K562 (cell line): ENCODE measurements at places on chromosomes 7 and 10.

- no peak for DNase-seq
Observed at GRCh38 chr7:131365838-131366237, 38.2 kb downstream of the MKLN1 start.

DNA sequence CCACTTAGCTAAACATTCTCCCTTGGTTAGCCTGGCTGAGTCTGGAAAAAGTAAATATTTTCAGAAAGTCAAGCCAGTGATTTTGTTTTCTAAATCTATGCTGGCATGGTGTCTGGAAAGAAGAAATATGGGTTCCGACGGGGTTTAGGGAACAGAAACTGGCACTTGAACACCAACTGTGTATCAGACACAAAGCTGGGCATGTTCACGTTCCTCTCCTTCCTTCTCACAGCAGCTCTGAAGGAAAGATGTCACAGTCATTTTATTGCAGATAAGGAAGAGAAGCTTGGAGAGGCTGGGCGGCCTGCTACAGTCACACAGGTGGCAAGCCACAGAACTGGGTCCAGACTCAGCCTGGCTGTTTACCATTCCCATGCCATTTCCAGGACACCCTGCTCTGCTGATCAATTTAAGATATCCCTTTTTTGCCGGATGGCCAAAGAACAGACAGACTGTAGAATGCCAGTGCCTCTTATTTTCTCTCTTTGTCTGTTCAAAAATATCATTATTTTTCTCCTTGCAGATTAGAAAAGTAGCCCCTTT, 118.8 kb downstream of the HERPUD2 start:
- no peak for DNase-seq

DNA sequence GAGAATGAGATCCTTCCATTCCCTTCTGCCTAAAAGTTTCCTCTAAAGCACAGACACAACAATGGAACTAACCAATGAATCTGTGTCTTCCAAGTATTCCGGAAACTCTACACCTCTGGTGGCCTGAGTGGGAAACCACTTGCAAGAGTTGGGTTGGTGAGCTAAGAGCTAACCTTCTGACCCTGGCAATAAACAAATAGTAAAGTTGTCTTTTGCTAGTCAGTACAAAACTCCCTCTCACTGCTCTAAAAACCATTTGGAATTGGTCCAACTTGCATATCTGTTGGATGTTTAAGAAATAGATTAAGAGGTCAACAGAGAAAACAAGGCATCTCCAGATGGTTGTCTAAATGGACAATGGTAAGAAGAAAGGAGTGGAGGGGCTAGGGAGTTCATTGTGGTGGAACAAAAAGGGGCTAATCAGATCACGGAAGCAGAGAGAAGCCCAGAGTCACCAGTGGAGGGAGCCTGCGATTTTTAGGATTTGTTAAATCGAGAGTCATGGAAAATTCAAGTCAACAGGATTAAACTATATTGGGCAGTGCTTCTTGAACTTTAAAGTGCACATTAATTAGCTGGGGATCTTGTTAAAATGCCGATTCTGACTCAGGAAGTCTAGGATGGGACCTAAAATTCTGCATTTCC, 192.3 kb downstream of the EVX1 start:
- DNase-seq: no peak

DNA sequence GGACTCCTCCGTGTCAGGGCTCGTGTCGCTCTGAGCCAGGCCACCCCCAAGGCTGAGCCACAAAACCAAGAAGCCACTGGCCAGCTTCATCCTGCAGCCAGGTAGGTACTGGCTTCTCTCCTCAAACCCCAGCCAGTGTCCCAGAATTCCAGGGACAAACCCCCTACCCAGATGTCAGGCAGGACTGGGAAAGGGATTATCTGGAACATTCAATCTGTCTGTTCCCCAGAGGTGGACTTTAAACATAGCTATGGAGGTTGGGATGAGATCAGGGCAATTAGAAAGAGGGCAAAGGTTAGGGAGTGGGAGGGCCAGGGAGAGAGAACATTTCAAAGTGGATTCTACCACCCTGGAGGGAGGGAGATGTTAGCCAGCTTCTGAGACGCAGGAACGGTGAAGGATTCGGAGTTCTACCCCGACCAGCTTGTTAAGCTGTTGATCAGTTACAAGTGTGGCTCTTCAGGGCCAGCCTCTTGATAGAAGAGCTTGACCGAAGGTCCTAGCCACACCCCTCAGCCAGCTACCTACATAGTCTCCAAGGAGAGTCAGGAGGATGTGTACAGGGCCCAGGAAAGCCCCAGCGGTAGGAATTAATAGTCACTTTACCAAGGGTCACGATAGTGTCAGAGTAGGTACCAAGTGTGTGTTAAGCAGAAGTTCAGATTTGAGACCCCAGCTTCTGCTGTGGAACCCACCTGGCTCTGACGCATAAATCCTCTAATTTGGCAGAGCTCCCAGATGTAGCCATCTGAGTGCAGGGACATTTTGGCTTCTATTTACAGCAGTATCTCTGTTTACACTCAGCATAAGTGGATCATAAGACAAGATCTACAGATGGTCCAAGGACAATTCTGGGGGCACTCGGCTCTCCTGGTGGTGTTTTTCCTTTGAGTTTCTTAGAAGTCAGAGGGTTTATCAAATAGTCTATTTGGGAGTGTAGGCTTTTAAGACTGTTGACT, at the start of gene PLA2G12B:
PLA2G12B (minus strand) TSS at position 211 of the 959 bp plus-strand sequence; CDS start at position 90, 121 bp downstream.
- peak; percentile 27 for DNase-seq

DNA sequence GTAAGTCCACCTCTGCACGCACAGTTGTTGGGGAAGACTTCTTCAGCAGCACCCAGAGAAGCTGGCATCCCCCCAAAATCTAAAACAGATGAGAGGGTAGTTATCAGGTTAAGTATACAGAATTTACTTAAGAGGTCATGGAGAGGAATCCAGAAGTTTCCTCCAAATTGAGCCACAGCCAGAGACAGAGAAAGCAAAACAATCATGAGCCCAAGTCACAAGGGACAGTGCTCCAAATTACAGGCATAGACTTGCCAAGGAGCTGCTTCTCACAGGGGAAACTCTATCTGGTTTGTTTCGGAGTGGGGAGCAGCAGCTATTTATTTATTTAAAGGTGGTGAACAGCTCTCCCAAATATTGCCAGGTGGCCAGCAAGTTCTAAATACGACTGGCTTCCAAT, 308.4 kb downstream of the SKIDA1 start:
- no peak for DNase-seq

- no peak for DNase-seq
Observed at GRCh38 chr7:132536654-132537395, 39.4 kb downstream of the PLXNA4 start.

DNA sequence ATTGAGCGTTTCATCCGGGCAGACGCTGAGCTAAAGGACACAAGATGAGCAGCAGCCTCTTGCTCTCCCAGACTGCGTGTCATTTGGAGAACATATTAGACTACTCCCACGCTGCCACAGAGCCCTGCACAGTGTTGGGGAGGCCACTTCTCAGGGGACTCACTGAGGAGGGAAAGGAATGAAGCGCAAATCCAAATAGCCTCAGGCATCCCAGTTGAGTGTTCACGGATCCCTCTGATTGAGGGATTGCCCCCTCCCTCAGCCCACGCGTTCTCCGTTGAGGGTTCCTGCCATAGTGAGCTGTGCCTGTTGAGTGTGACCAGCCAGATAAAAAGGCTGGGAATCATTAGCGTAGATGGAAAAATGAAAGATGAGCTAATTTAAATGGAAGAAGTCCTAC, 563.4 kb downstream of the ACTR3B start:
- no peak for DNase-seq

- DNase-seq: no peak
Observed at GRCh38 chr10:36538953-36539586, 586.3 kb upstream of the ANKRD30A start.

DNA sequence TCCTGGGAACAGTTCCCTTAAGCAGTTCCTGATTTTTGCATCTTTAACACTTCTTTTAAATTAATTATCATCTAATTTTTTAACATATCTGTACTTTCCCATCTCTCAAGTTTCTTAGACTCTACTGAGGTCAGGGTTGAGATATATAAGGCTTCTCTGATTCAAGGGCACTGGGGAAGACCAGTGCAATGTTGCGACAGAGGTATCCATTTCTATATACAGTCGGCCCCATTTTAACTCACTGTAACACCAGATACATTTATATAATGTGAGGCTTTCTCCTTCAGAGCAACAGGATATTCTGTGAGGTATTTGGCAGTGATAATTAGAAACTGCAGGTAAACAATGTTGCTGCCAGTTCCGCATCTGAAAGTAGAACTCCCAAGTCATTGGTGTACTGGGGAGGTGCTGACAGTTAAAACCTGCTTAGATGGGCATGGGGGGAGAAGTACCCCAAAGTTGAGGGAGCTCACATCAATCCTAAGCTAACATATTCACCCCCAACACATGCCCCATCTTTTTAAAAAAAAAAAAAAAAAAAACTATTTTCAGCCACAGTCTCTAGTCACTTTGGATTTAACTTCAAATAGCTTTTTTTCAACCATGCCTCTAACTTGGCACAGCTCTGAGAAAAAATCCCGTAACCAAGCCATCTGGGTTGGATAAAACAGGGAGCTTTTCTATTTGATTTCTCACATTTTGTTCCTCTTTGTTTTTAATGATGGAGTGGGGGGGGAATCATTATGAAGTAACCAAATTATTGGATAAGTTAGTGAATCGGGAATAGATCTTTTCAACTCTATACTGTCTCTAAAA, 62.9 kb downstream of the REEP3 start:
- no peak for DNase-seq

GRCh38 chr7:151248346-151249033, at the start of gene SMARCD3:
TSS of gene SMARCD3 (minus strand) at chr7:151248694. CDS start at chr7:151248562, 132 bp downstream.
- DNase-seq: peak; percentile 86

- no peak for DNase-seq
Observed at GRCh38 chr7:137146012-137146455, 197.5 kb downstream of the PTN start.

DNA sequence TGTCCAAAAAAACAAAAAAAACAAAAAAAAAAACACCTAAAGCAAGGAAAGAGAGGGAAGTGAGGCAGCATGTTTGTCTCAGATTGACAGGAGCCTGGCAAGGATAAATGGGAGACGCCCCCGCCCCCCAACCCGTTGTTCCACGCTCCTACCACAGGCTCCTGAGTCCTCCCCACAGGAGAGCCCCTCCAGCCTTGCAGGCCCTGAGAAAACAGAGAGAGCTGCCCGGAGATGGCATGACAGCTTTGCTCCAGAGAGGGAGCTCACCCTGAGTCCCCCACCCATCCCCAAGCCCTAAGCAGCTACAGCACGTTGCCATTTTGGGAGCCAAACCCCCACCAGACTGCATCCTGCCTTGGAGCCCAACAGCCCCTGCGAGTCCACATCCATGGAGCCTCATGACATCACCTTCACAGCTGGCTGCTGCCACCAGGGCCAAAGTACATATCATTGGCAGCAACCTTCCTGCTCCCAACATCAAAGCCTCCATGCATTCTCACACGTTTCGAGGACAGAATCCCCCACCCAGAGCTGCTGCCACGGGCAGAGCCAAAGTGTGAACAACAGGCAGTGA, 1283.3 kb downstream of the TYW1 start:
- no peak for DNase-seq

- DNase-seq: no peak
Observed at GRCh38 chr7:320297-320696, 30.3 kb downstream of the FOXL3 start.

DNA sequence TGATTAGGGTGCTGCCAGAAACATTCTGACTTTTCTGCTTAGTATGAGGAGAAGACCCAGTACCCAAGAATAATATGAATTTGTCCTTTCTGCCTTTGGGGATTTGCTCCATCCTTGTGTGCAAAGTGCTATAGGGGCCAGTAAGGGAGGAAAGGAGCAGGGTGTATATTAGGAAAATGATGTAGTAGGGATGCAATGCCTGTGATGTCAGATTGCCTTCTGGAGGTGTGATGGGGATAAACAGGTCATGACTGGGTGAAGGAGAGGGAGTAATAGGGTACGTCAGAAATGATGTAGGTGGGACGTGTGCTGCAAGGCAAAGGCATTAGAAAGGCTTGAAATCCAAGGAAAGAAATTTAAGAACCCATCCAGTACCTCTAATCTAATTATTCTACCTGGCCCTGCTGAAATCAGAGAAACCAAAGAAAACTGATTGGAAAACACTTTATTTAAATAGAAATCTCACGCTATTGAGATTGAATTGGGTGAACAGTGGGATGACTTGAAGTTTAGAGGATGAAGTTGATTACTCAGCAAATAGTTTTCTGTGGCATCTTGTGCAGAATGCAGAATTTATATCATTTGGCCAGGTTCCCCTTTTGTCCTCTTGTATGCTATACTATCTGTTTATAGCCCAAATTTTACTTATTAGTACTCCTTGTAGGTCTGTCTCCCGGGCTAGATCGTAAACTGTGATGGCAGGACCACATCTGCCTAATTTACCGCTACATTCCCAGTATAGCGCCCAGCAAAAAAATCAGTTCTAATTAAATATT, 503.9 kb downstream of the SUGCT start:
- no peak for DNase-seq

DNA sequence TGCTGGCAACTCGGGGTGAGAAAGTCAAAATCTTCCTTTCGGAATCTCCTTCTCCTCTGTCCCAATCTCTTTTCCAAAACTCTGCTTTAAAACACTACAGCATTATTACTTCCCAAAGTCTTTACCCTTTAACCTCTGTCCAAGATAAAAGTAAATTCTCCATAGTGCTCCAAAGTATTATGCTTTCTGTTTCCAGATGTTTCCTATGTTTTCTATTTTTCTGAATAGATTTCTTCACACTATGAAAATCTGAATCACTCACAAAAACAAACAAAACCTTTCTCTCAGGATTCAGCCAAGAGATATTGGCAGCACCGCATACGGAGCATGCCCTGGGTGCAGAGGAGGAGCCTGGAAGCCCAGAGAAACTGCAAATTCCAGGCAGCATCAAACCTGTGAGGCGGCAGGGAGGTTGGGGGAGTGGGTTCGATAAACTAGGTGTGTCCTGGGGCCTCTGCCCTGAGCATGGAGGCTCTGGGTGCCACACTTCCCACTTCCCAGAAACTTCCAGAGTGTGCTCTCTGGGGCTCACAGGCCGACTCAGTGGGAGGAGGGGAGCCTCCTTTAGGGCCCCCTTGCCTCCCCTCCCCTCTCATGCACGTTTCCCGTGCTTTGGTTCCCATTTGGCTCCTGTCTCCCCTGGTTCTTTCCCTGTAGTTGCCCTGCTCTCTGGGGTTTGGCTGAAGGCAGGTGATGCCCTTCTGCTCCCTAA, 35.6 kb downstream of the VIPR2 start:
- DNase-seq: no peak

GRCh38 chr7:45978731-45979211, 57.7 kb upstream of the IGFBP3 start:
- DNase-seq: no peak

DNA sequence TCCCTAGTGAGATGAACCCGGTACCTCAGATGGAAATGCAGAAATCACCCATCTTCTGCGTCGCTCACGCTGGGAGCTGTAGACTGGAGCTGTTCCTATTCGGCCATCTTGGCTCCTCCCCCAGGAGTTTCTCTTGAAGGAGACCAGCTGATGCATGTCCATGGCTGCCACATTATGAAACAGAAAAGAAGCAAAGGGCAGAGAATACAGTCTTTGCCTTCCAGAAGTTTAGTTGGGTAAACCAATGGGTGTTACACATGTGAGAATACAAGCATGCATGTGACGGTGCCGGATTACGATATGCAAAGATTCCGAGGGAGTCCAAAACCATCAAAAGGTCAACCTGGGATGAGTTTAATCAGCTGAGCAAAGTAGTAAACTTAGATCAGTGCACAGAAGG, 151.6 kb downstream of the SEM1 start:
- no peak for DNase-seq
